ENCODE measurements at places on chromosomes 13 and 19.

- no peak for DNase-seq
Observed at GRCh38 chr19:36089847-36090246, 21.1 kb upstream of the OVOL3 start.

DNA sequence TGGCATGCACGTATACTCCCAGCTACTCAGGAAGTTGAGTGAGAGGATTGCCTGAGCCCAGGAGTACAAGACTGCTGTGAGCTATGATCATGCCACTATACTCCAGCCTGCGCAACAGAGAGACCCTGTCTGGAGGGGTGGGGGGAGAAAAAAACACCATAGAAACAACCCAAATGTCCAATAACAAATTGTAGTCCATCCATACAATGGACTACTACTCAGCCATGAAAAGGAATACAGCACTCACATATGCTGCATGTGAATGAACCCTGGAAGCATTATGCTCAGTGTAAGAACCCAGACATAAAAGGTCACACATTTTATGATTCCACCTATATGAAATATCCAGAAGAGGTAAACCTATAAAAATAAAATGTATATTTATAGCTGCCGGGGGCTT is 42.3 kb downstream of the CD320 start:
- DNase-seq, result no peak

GRCh38 chr13:57784633-57785032 is 153.1 kb downstream of the PCDH17 start:
- DNase-seq, result no peak

GRCh38 chr13:70027551-70027950 is 80.1 kb upstream of the ATXN8OS start:
- no peak for DNase-seq

- DNase-seq, result no peak
Observed at GRCh38 chr13:24694907-24695306, 14.7 kb downstream of the ATP12A start.

DNA sequence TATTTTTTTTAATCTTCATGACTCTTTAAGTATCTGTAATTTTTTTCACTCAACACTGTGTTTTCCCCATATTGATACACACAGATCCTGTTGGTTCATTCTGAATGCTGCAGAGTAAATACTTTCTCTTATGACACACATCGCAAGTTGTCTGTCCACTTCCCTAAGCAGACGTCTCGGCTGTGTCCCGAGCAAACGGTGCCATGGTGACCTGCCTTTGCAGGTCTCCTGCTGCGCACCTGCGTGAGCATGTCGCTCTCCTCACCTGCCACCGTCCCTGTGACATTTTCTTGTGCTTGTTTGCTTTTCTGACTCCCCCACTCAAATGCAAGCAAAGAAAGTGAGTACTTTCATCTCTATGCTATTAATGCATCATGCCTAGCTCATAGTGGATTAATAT is 57.8 kb downstream of the CCDC70 start:
- no peak for DNase-seq

DNA sequence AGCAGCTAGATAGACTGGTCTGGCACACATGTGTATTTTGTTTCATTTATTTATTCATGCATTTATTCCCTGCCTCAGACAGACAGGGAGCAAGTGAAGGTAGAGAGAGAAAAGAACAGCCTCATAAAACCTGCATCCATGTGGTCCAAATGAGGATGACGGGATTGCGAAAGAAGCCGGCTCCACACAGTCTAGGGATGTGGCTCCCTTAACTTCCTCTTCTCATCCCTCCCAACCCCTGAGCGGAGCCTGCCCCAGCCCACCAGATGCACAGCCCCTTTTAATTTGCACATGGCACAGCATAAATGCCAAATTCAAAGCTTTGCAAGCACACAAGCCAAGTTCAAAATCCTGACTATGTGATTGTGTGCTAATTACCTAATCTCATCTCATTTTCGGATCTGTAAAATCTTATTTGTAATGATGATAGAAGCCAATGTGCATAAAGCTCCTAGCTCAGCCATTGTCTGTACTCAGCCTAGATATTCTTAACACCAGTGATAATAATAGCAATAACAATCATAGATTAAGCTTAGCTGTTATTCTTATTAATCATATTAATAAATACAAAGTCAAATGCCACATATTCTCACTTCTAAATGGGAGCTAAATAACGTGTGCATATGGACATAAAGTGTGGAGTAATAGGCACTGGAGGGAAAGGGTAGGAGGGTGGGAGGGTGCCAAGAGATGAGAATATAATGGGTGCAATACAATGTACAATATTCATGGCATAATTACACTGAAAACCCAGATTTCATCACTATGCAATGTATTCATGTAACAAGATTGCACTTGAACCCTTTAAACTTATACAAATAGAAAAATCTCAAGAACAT is 156.3 kb downstream of the DCT start:
- no peak for DNase-seq

DNA sequence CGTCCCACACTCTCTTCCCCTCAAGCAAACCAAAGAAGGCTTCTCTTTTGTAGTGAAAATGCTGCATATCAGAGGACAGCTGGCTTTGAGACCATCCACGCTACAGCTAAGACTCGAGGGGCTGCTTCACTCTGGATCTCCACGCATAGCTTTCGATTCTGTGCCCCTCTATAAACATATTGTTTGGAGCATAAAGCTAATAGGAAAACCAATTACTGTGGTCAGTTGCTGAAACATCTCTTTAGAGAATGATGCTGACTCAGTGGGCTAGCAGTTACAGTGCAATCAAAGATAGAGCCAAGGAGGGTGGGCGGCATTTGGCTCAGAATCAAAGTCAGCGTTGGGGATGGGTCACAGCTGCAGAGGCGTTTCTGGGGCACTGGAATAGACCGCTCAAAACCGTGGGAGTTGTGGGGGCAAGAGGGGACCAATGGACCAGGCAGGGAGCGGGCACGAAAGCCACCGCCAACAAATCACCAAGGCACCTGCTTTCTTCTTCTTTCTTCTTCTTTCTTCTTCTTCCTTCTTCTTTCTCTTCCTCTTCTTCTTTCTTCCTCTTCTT is 76.7 kb downstream of the RASL11A start:
- no peak for DNase-seq

- no peak for DNase-seq
Observed at GRCh38 chr13:72025836-72026235, 158.8 kb upstream of the DACH1 start.

DNA sequence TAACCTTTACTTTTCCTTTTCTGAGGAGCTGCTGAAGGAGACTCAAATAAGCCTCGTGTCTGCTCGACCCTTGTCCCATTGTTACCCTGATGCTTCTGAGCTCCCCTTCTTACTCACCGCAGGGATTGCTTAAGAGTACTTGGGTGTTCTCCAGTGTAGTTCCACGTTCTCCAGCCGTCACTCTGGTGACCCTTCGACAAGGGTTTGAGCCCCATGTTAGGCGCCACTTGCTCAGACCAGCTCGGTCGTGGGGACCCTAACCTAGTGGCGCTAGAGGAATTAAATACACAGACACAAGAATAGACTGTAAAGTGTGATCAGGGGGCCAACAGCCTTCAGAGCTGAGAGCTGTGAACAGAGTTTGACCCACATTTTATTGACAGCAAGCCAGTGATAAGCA is 10.3 kb downstream of the ZNF480 start:
- peak; percentile 8 for DNase-seq

DNA sequence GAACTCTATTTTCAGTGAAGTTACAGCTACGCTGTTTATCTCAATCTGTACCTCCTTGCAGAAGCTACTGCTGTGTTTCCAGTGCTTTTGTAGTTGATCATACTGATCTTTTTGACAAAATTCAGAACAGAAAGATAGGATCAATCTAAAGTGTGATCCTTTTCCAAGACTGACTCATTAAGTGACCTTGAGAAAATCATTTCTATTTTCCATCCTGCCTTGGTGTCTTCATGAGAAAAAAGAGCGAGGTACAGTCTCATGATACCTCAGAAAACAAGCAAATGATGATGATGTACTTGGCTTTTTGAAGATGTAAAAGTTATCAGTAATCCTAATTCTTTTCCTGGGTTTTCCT is 46.0 kb upstream of the GPR183 start:
- DNase-seq, result no peak

DNA sequence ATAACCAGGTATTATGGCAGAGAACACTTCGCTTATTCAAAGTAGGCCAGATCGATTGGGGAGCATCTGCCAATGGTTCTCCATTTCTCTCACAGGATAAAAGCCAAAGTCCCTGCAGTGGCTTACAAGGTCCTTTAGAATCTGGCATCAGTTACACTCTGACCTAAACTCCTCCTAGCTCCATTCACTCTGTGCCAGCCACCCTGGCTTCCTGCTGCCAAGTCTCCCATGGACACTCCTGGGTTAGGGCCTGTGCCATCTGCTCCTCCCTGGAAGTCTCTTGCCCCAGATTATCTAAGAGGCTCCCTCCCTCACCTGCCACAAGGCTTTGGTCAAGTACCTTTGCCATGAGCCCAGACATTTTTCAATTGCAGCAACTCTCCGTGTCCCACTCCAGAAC is 649.2 kb downstream of the DACH1 start:
- DNase-seq, result no peak

GRCh38 chr13:37995092-37995491 is 125.5 kb upstream of the TRPC4 start:
- DNase-seq, result no peak

- DNase-seq, result peak; percentile 16
Observed at GRCh38 chr13:83274679-83275078, 607.6 kb downstream of the SLITRK1 start.

DNA sequence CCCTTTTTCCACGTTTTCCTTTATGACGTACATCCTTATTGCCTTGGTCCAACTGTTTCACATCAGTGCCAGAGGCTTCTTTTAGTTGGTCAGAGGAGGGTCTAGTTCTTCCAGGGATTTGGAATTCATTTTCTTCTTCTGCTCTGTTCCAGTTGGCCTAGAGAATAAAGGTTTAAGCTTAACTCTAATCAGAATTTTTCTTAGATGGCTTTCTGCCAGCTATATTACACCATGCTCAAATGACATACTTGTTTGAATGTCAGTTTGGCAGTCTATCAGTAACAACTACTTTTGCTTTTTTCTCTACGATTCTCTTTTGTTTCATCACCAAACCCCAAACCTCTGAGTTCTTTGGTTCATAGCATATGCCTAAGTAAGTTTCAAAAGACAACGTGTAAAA is 16.8 kb downstream of the SPART start:
- DNase-seq, result no peak

DNA sequence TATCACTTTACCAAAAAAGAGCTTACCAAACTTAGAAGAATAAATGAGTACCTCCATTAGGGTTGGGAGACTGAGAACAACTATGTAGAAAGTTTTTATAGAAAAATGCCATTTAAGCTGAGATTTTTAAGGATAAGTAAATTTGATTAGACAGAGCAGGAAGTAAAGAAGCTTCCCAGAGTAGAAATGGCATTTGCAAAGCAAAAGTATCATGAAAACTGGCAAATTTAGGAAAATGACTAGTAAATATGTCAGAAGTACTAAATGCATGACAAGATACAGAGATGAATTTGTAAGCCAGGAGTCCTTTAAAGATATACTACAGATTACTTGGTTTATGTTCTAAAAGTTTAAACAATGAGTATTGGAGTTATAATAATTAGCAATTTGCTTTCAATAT is 2581.8 kb downstream of the PCDH9 start:
- no peak for DNase-seq

- DNase-seq, result peak; percentile 83
Observed at GRCh38 chr19:18208098-18208951, 4.5 kb upstream of the RAB3A start.

GRCh38 chr13:91236182-91236581 is 111.3 kb upstream of the MIR17HG start:
- no peak for DNase-seq

DNA sequence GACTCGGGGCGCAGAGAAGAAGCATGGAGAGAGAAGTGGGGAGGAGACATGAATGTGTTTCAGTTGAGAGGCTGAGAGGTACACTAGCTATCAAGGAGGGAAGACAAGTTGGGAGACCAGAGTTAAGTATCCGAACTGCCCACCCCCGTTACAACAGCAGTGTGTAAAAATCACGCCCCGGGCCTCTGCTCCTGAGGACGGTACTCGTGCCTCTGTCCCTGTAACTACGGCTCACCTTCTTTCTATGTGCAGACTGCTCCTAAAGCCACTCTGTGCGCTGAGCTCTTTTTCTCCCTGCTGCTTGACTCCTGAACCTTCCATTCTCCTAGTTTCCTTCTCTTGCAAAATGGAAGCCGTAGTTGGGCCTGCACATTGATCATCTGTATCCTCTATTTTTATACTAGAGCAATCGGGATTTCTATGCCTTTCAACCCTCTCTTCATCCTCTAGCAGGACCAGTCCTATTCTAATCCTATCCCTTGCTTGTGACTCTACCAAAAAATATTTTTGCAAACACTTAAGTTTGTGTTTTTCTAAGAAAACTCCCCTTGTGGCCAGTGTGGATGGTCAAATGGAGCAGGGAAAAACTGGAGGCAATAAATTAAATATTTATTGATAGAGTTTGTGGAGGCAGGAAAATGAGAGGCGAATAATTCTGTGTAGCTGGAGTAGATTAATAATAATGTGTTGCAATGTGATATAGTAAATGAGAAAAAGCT is 569 bp downstream of the POLR1D start:
- DNase-seq, result peak; percentile 24

DNA sequence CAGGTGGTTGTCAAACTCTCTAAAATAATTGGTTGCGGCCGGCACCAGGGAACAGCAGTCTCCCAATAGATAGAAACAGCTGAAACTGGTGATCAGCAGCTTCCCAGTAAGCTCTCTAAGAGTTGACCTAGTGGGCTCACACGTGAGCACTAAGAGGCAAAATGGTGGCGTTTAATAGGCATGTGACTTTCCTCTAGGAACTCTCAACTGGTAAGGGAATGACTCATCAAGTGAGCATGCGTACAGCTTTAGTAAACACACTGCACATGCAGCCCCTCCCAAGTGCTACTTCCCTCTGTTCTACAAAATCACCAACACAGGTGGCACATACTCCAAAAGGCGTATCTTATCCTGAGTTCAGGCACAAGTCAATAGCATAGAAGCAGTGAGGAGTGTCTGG is 41.7 kb downstream of the TNFSF11 start:
- DNase-seq, result peak; percentile 24

GRCh38 chr19:39193803-39194202 is 3.0 kb upstream of the NCCRP1 start:
- no peak for DNase-seq

GRCh38 chr19:4057931-4058692 is 8.6 kb downstream of the ZBTB7A start:
- DNase-seq, result peak; percentile 94

DNA sequence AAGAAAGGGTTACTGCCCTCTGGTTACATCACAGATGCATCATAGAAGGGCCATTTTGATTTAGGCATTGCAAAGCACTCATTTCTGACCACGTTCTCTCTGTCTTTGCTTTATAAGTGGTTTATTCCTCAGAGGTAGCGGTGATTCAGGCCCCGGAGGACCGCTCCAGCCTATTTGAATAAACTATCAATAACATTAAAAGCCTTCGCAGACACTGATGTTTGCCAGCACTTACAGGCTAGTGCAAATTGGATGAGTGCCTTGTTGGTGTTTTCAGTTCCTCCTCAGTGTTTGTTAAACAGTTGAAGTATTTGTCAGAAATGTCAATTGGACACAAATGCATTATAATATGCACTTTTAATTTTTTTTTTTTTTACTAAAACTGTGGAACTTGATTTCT is 120.2 kb downstream of the RXFP2 start:
- no peak for DNase-seq

- DNase-seq, result no peak
Observed at GRCh38 chr19:53455828-53456227, 11.7 kb upstream of the ZNF813 start.

All from EL (cell line).